ENCODE measurements at places on chromosomes 6 and 20. TPM values are rescaled to one million over a fixed set of nuclear protein-coding genes. Genes with fewer than 3 reads are reported as not detected.

SLC22A16 gene
- total RNA-seq = not detected

NFYA gene
- 36.9 TPM for total RNA-seq

CBLN4 gene
- not detected for total RNA-seq

POU5F1 gene
- 687 TPM for total RNA-seq

CST11 gene
- not detected for total RNA-seq

ZNF311 gene
- total RNA-seq = 8.1 TPM

EGFL8 gene
- 39.6 TPM for total RNA-seq

LGSN gene
- total RNA-seq = not detected

All from endodermal cell (in vitro differentiated cells).